ENCODE measurements at places on chromosomes 7 and 10. TPM values are rescaled to one million over a fixed set of nuclear protein-coding genes. Genes with fewer than 3 reads are reported as not detected.

Gene CPA2
- not detected for total RNA-seq

DNA sequence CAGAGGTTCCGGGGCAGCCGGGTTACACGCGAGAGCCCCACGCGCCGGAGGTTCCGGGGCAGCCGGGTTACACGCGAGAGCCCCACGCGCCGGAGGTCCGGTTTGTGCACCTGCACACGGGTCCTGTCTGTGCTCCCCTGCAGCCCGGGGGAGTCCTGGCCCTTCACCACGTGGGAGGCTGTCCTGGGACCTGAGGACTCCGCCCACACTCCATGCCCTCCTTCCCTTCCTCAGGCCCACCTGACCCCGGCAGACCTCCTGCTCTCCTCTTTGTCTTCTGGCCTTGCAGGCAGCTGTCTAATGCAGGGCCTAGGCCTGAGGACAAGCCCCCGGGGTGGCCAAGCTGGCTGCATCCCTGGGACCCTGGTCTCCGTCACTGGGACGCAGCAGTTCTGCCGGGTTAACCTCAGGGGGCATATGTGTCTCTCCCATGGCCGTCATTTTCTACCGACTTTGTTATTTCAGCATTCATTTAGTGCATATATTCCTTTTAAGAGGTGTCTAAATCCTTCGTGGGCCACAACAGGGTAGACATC, 374.6 kb downstream of the DNAJB6 start:
- DNase-seq: no peak

DNA sequence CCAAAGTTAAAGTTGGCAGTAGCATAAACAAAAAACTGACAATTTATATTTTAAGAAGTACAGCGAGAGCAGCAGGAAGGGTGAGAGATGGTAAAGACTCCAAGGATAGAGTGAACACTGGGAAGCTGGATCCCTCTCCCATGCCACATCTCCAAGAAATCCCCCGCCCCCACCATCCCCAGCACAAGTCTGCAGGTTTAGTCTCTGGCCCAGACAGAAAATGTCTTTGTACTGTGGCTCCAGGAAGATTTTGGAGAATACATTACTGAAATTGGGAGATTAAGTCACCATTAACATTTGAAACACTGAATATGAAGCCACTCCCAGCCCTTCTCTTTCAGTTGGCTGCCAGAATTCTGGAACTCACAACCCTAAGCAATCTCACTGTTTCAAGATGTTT, 140.3 kb downstream of the MACC1 start:
- DNase-seq: no peak

Gene AQP1
- total RNA-seq: 0.44 TPM

- DNase-seq: no peak
Observed at GRCh38 chr7:117871401-117871777, 1.9 kb downstream of the CTTNBP2 start.

GRCh38 chr10:30160271-30160982, 101.0 kb upstream of the JCAD start:
- no peak for DNase-seq

Gene TACR2
- total RNA-seq: not detected

Gene NUTM2A
- 1.0 TPM for total RNA-seq

GRCh38 chr10:122850705-122851640, 5.3 kb upstream of the CUZD1 start:
- no peak for DNase-seq

GRCh38 chr10:119292968-119293760, 85.8 kb downstream of the GRK5 start:
- no peak for DNase-seq

Gene STAG3
- 41.3 TPM for total RNA-seq

DNA sequence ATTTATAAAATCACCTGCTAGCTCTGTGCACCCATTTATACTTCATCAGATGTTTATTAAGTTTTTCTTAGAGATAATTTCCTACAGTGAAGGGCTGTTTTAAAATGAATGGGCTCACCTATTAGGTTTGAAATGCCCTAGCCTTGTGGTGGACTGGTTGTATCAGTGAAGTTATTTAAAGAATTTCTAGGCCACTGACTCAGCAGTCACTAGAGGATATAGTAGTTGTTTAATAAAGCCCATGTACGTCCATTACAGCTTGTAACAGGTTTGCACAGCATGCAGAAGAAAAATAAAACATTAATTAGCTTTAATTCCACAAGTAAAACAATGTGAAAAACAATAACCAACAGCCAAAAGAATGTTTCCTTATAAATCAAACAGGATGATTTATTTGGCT, 128.0 kb downstream of the RSU1 start:
- DNase-seq: no peak

DNA sequence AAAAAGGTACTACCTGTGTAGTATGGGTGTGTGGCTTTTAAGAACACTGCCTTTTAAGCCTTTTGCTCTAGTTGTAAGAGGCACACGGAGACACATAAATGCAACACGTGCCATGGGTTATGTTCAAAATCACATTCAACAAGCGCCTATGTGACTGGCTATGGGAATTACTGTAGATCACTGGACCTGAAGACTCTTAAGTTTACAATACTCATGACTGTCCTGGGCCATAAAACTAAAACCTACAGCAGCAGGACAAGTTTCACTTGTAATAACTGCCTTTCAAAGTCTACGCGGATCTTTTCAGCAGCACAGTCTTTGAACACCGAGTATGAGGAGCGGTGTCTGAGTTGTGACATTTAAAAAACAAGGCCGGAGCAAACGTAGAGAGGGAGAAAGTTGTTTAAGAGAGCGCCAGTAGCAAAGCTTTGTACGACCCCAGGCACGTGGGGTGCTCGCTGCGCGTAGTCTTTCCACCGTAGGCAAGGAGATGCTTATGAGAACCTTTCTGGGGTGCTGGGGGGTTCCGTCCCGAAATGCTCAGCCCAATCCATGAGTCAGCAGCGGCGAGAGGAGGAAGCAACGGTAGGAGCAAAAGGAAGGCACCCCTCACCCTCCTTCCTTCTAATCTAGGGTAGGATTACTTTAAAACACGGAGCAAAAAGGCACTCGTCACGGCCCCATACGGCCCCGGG, 662 bp downstream of the DNAJC2 start:
- no peak for DNase-seq

DNA sequence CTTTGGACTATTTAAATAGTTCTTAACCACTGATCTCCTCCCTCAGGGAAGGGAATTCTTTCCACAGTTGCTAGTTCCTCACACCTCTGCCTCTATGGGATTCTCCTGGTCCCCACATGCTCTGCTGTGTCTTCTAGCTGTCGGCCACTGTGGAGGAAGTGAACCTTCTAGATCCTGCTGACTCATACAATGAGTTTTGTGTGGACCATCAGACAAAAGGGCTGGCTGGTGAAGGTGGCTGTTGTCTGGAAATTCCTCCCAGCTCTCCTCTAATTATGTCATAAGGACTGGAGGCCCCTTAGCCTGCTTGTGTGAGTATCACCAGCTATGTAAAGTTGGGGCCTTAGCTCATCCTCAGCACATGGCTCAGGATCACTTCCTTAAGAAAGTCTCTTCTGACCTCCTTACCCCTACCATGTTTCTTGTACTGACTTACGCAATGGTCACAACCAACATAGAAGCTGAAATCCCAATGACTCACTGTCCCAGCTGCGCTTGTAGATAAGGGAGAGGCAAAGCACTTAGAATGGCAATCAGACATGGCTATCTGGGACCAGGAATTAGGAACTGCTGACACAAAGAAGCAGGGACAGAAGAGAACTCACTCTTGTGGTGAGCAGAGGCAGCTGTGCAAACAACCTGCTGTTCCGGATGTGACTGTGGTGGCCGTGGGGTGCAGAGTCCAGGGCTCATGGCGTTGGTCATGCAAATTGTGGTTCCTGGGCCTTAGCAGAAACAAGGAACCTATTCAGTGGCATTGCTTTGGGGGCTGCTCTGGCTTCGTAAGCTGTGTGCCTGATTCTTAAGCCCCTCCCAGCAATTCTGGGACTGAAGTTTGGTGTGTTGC, 2.5 kb upstream of the MACC1 start:
- peak; percentile 65 for DNase-seq

Gene POLR2J
- 45.2 TPM for total RNA-seq

- no peak for DNase-seq
Observed at GRCh38 chr10:123399276-123399839, 245.2 kb downstream of the BUB3 start.

DNA sequence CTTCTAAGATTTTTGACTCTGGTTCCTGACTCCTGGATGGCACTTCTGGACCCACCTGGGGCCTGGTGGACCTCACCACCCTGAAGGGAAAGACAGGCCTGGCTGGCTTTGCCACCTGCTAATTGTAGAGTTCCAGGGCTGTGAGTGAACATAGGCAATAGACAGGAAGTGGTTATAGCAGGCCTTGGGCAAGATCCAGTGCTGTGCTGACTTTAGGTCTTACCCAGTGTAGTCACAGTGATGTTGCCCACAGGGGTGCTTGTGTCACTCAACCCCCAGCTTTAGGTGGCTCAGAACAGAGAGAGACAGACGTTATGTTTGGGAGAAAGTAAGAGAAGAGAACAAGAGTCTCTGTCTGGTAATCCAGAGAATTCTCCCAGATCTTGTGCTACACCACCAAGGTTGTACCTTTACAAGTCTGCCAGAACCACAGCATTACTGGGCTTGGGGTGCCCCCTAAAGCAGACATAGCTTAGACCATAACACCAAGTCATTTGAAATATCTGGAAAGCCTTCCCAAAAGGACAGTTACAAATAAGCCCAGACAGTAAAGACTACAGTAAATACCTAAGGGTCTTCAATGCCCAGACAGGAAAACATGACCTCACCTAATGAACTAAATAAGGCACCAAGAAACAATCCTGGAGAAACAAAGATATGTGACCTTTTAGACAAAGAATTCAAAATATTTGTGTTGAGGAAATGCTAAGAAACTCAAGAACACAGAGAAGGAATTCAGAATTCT, 303.4 kb downstream of the PCLO start:
- no peak for DNase-seq

- no peak for DNase-seq
Observed at GRCh38 chr7:17580141-17580540, 281.7 kb downstream of the AHR start.

GRCh38 chr10:96718304-96718990, 1.9 kb downstream of the PIK3AP1 start:
- no peak for DNase-seq

- DNase-seq: no peak
Observed at GRCh38 chr10:71585564-71586290, 133.9 kb downstream of the C10orf105 start.

- no peak for DNase-seq
Observed at GRCh38 chr10:90321132-90321816, 536.6 kb downstream of the HTR7 start.

DNA sequence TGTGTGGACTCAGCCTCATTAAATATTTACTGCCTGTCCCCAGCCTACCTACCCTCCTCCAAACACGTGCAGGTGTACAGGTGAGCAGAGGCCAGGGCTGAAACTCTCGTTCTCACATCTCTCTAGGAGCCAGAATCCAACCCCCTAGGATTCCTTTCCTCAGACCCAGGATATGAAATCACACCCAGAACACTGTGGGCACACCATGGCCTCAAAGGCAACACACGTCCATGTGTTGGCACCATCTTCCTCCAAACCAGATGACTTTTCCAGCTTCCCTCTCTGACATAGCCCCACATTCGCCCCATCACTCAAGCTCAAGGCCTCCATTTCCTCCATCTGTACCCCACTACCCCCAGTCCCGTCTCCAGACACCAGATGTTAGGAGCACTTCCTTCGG, 51.8 kb upstream of the DUSP5 start:
- DNase-seq: no peak

DNA sequence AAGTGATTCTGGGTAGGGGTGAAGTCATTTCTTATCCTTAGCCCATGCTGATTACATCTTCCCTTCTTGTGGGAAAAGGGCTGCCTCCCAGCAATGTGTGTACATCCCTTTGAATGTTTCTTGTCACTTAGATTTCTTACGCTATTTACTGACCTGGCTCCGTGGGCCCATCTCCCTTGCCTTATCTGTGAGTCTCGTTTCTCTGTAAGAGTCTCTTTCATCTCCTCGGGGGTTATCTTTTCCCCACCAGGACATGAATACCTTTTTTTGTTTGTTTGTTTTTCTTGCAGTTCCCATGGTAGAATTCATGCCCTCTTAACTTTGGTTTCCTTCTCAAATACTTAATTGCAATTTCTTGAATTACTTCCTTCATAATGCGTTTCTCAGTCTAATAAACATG, 107.7 kb downstream of the BAMBI start:
- DNase-seq: no peak

- DNase-seq: no peak
Observed at GRCh38 chr10:110491346-110491745, 6.4 kb upstream of the DUSP5 start.

Gene CRCP
- 40.8 TPM for total RNA-seq

DNA sequence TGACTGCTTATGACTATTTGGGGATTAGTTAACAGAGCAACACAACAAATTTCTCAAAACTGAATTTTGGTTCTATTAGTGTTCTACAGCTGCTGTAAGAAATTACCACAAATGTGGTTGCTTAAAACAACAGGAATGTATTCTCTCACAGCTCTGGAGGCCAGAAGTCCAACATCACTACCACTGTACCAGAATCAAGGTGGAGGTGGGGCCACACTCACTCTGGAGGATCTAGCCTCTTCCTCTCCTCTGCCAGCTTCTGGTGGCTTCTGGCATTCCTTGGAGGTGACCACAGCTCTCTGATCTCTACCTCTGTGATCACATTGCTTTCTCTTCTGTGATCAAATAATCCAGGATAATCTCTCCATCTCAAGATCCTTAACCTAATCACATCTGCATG, 194.7 kb upstream of the BMPER start:
- DNase-seq: no peak

Gene GALNT17
- total RNA-seq: not detected

Gene CLDN3
- total RNA-seq: not detected

DNA sequence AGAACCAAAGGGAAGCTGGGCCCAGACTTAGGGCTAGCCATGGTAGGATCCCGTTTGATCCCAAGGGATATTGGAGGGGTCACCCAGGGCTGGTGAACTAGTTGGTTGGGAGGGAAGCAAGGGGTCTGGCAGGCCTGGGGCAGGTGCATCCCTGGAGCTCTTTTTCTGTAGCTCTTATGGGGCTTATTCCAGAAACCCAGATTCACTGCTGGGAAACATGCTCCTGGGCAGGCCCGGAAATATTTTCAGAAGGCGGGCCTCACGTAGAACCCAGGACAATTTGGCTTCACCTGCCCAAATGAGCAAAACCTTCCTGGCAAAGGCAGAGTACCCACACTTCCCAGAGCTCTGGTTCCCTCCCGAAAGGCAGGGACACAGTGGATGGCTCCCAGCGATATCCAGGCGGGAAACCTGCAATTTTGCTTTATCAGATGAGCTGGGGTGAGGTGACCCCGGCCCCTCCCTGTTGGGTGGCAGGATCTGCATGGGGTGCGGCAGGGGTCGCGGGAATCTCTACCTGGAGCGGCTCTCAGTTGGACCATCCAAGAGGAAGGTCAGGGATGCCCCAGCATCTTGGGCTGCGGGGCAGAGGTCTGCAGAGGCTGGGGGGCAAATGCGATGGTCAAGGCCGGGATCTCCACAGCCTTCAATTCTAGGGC, 533.9 kb downstream of the TCERG1L start:
- no peak for DNase-seq

DNA sequence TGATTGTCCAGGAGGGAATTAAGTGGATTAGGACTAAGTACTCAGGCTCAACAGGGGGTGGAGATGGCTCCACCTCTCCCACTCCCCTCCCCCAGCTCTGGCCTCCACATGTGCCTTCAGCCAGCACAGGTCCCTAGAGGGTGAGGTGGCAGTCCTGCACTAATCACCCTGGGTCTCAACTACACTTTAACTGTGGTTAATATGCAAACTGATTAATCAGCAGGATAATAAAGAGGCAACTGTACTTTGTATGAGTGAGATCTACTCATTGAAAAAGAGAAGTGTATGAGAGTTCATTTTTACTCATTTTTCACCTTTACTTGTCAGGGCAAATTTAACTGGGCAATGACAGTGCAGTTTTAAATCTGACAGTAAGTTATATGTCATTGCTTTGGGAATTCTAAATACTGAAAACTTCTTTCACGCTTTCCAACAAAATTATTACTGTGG, 223.8 kb upstream of the CCDC6 start:
- DNase-seq: no peak
